8988T (cell line): ENCODE measurements at places on chromosomes 6 and 20.

DNA sequence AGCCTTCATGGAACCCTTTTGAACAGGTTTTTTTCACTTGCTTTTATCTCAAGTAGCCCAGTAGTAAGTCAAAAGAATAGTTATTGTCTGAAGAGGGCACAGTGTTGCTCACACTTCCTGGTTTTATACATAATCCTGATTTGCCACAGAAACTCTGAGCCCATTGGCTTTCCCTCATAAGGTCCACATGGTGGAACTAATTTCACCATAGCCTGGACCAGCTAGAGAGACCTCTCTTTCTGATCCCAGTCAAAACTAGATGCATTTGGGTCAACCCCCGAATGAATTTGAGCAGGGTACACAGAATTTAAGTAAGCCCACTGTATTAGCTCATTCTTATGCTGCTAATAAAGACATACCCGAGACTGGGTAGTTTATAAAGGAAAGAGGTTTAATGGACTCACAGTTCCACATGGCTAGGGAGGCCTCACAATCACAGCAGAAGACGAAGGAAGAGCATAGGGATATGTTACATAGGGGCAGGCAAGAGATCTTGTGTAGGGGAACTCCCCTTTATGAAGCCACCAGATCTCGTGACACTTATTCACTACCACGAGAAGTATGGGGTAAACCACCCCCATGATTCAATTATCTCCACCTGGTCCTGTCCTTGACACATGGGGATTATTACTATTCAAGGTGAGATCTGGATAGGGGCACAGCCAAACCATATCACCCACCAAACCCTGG lies 6.2 kb downstream of the RWDD2A start:
- no peak for DNase-seq

DNA sequence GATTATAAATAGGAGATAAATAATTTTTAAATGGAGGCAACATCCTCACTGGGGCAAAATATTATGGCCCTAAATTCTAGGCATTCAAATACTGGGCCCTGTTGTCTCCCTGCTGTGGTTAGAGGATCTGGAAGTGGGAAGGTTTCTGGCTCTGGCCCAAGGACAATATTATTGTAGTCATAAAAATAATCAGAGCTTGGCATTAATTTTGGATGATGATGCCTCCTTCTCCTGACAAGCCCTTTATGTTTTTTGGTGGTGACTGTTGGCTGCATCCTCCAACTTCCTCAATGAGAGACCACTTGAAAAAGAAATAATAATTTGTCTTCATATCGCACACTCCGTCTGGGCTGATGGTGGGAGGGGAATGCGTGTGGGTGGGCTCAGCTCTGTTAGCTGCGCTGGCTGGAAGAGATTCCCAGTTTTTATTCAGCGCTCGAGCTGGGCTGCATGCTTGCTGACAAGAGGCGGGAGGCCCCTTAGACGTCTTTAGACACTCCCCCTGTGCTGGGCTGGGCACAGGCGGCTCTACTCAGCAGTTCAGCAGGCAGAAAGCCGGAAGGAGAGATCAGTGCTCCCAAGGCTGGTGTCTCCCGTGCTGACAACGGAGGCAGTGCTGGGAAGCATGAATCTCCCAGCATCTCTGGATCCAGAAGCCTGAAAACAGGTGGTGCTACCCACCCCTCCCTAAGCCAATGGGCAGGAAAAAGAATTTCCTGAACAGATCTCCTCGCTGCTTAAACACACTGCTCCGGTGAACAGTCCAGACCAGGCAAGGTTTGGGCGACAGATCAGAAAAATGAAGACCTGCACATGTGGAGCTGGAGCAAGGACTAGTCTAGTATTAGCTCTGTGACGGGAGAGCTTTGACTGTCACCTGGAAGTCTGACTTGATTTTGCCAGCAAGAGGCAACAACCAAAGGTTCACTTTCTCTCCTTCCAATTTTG lies 97.7 kb downstream of the SYCP2 start:
- no peak for DNase-seq

- DNase-seq, result no peak
Measured at GRCh38 chr6:138868181-138868580, 72.3 kb downstream of the ECT2L start.

GRCh38 chr6:11648889-11649288 lies 111.3 kb downstream of the TMEM170B start:
- no peak for DNase-seq

DNA sequence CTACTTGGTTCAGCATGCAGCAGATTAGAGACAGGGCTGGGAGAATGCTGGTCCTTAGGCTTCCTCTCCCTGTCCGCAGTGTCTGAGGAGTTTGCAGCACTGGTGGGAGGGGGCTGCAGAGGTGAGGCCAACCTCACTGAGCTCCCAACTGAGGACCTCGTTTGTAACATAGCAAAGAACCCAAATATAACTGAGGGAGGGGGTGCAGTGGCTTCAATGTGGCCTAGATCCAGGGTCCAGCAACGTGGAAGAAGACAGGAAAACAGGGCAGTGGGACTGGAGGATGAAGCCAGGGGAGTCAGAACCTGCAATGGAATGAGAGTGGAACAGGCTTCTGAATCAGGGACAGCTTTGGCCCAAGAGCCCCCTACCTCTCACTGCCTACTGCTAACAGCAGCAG lies 84.3 kb upstream of the MAFB start:
- no peak for DNase-seq

GRCh38 chr6:170030284-170030815 lies 260.5 kb downstream of the DLL1 start:
- no peak for DNase-seq

DNA sequence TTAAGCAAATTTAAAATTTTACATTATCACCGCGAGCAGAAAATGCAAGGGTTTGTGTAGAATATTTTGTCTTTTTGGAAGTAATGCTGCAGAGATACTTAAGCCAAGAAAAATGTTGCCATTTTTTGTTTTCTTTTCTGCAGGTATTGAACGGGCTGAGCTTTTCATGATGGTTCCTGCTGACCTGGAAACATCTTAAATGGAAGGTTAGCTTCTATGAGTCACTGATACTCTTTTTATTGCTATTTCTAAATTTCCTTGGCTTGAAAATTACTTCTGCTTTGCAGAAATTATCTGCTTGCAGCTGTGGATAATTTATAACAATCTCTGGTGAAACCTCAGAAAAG lies 12.7 kb downstream of the SYTL3 start:
- DNase-seq, result no peak

DNA sequence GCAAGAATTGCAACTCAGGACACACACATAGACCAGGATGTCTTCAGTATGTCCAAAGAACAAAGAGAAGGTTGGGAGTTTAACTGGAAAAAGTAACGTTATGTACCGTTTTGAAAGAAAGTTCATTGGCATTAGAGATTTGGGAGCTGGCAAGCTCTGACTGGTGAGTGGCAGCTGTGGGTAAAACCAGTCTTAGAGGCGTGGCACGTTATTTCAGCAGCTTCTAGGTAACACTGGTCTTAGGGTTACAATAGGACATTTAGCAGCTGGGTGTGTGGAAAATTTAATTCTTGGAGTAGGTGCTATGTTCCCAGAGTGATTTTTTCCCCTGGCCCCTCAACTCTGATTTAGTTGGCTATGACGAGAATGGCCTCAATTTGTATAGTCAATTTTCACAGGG lies 19.2 kb downstream of the SNRPB start:
- DNase-seq, result no peak

- DNase-seq, result no peak
Measured at GRCh38 chr6:50520326-50521266, 192.7 kb upstream of the TFAP2D start.

DNA sequence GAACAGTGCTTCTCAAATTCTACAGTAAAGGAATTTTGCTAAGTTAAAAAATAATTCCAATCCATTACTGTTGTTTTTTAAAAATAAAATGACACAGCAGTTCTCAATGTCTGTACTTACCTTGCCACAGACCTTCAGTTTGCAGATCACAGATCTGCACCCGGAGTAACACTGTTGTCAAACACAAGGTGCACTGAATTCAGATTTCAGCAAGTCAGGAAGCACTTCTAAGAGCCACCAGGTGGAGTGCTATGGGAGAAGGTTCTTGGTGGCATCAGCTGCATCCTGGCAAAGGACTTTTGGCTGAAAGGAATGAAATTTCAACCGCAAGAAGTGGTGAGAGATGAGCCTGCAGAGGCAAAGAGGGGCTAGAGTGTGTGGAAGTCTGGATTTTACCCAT lies 17.4 kb downstream of the RSPH4A start:
- no peak for DNase-seq

GRCh38 chr6:43938178-43939105 lies 168.4 kb downstream of the VEGFA start:
- no peak for DNase-seq

- no peak for DNase-seq
Measured at GRCh38 chr6:11532097-11532496, 5.5 kb upstream of the TMEM170B start.

GRCh38 chr6:119575721-119576120 lies 226.2 kb upstream of the MAN1A1 start:
- no peak for DNase-seq

- no peak for DNase-seq
Measured at GRCh38 chr20:50928469-50928868, 2.8 kb downstream of the ADNP start.

GRCh38 chr6:88349511-88349910 lies 183.4 kb upstream of the CNR1 start:
- DNase-seq, result no peak

GRCh38 chr20:24208652-24209051 lies 220.1 kb upstream of the GGTLC1 start:
- DNase-seq, result no peak

GRCh38 chr20:1254254-1254653 lies 11.8 kb upstream of the SNPH start:
- no peak for DNase-seq

GRCh38 chr6:12776291-12776690 lies 59.7 kb downstream of the PHACTR1 start:
- no peak for DNase-seq

DNA sequence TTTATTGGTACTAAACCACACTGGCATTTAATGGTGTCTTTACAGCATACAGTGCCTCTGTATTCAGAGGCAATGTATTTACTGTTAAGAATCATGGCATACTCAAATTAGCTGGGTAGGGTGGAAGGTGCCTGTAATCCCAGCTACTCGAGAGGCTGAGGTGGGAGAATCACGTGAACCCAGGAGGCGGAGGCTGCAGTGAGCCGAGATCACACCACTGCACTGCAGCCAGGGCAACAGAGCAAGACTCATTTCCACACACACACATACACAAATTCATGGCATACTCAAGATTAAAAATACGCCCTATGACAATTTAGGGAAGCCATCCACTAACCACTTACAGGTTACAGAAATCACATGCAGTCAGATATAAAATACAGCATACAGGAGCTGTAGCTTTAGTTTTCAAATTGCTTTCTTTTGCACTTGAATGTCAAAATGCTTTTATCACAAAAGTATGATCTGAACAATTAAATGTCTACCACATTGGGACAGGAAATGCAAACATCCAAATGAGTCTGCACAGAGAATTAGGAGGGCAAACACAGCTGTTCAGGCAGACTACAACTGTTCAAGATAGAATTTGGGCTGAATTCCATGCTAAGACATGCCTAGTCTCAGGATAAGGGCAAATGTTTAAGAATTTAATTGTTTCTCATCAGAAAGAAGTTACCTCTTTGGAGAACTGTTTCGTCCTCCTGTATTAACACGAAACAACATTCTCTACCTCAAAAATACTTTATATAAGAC lies 36.4 kb downstream of the CSNK2A1 start:
- no peak for DNase-seq

- no peak for DNase-seq
Measured at GRCh38 chr6:33075568-33076405, at the start of gene HLA-DPB1. Gene HLA-DPB1 (plus strand): TSS chr6:33075990. CDS start chr6:33076042, 52 bp downstream.

DNA sequence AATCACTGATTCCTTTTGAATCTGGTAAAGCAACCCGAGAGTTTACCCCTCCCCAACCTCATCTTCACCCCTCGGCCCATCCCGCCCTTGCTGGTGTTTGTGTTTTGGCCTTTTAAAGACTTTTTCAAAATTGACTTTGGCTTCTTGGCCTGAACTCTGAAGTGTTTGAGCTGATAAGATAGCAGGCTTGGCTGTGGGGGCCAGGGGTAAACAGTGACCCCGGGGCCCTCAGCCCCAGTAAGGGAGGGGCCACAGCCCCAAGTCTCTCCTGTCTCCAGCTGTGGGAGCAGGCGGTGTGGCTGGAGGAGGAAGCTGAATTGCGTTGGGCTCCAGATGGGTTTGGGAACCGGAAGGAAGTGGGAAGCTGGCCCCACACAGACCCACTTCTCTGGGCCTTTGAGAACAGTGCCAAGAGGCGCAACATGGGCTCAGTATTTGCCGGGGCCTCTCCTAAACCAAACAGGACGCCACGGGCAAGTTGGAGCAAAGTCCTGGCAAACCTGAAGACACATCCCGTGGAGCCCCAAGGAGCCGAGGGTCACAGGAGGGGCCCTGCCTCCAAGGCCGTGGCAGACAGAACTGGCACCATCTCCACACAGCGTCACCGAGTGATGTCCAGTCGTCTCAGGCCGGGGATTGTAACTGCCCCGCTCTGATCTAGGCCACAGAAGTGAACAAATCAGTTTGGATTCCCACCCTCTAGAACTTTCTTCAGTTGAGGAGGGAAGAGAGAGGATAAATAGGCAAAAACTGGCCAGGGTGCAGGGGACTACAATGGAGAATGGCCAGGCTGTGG lies 54.3 kb upstream of the PTPN1 start:
- DNase-seq, result no peak

GRCh38 chr20:63653041-63653973 lies at the start of gene STMN3:
Gene STMN3 (minus strand): TSS chr20:63653424. CDS start chr20:63653345, 79 bp downstream.
- peak; percentile 90 for DNase-seq

DNA sequence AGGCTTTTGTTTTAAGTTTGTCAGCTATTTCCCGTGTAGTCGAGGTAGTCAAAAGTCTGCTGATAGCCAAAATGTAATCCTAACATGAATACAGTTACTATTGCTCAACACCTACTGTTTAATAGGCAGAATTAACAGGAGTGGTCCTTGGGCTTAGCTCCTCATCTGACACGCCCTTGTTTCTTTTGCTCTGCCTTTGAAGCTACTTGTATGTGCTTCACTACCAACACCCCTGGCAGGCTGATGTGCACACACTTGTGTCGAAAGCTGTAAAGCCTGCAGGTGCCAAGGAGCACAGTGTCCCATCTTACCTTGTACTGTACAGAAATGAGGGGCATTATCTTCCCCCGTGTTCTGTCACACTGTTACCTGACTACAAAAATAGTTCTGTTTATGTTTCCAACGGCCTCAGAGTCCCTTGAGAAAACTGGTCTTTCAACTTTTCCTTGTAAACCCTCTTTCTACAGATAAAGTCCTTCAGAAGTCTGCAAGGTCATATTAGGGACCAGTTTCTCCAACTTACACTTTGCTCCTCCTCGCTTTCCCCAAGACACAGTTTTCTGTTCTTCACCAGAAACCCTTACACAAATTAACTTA lies 9.3 kb downstream of the SDHAF4 start:
- no peak for DNase-seq
